ENCODE measurements at places on chromosomes 2 and 18.

DNA sequence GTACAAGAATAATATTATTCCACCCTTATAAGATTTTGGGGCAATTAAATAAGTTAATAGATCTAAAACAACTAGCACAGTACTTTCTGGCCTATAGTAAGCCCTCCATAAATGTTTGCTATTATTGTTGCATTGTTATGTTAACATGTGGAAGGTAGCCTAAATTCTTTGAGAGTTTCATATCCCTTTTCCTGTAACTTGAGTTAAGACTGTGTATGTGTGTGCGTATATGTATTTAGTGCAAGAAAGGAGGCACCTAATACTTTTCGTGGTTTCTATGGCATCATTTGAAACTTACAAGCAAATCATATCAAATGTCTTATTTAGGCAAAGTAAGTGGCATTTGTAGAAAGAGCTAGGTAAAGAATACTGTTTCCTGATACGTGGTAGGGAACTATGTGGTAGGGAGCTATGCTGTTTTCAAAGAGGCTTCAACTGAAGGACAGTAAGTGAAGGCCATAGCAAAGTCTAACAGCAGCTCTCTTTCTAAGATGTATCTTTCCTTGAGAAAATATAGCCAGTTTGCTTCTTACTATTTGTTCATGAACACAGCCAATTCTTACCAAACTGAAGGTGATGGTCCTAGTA is 36.8 kb upstream of the C2orf74 start:
- no peak for DNase-seq

- DNase-seq = no peak
These were observed 5.3 kb downstream of the ITM2C start for GRCh38 chr2:230869914-230870543.

GRCh38 chr2:68274022-68274421 is 21.7 kb upstream of the PPP3R1 start:
- DNase-seq = no peak

- no peak for DNase-seq
These were observed 841.8 kb downstream of the SLC4A3 start for GRCh38 chr2:220469201-220469600.

DNA sequence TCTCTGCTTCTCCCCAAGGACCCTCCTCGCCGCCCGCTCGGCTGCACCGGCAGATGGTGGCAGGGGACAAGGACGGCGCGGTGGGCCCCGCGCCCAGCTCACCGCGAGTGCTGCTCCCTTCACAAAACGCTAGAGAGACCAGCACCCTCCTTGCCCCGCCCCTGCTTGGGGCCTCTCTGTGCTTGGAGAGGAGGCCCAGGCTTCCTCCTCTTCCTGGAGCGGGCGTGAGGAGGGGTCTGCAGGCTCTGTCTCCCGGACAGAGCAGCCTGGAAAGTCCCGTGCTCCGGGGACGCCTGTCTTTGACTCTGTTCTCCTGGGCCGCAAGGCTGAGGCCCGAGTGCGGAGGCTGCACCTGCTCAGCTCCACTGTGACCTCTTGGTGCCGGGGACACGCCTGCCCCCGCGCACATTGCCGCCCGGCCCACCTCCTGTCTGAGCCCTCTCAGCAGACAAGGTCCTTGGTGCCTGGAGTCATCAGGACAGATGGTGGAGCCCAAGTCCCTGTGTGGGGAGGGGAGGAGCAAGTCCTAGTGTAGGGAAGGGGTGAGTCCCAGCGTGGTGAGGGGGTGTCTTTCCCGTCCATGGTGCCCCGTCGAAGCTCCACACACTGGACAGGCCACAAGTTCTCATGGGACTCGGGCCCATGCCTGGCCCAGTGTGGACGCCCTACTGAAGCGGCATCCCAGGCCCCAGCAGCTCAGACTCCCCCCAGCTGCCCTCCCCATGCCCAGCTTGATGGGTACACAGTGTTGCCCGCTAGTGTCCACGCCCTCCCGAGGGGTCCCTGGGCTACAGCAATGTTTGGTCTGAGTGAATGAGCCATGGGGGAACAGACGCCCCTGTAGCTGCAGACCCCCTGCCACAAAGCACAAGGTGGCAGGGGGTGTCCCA is 33.8 kb downstream of the RTP5 start:
- no peak for DNase-seq

DNA sequence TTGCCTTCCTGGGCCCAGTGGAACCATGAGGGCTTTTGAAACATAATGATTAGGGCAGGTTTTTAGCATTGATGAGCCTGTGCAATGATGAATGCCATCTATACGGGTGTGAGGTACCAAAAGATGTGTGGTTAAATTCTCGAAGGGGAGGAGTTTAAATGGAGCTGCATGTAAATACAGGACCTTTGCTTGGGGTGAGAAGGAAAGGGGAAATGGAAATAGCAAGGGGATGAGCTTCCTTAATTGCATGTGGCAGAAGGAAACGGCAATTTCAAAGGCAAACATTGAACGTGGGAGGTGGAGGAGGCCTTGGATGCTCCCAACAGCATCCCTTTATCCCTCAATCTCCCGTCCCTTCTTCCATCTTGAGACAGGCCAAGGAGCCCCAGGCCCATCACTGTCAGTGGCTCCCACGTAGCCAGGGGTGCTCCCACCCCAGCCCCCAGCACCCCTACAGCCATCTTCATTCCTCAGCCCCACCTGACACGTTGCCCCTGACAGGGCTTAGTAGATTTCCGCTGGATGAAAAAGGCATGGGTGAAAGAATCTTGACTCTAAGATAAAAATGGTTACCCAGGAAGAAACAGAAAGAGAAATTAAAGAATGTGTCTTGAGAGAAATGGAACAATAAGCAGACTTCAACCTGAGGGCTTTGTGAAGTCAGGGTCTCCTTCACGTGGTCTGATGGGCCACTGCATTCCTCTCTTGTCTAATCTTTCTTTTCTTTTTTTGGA is 32.5 kb downstream of the INPP5D start:
- no peak for DNase-seq

GRCh38 chr2:239539776-239540100 is 138.9 kb upstream of the HDAC4 start:
- DNase-seq = no peak

- DNase-seq = no peak
These were observed 122.6 kb downstream of the CTIF start for GRCh38 chr18:48661421-48661820.

GRCh38 chr18:26004832-26005231 is 85.6 kb downstream of the SS18 start:
- DNase-seq = no peak

- no peak for DNase-seq
These were observed 75.4 kb downstream of the SP110 start for GRCh38 chr2:230144355-230144754.

DNA sequence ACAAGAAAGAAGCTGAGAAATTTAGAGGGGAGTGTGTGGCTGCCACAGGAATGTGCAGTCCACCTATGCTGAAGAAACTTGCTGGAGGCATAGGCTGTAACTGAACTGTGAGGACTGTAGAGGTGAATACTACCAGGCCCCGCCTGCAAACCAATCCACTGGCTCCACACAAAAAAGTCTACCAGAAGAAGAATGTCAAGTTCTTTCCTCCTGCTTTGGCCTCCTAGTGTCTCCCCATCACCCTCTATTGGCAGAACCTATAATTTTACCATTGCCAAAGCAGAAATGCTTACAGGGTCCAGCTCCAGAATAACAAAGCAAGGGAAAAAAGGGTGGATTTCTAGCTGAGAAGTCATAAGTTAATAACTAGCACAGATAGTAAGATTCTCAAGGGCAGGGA is 5.9 kb upstream of the ATP5MC3 start:
- no peak for DNase-seq

DNA sequence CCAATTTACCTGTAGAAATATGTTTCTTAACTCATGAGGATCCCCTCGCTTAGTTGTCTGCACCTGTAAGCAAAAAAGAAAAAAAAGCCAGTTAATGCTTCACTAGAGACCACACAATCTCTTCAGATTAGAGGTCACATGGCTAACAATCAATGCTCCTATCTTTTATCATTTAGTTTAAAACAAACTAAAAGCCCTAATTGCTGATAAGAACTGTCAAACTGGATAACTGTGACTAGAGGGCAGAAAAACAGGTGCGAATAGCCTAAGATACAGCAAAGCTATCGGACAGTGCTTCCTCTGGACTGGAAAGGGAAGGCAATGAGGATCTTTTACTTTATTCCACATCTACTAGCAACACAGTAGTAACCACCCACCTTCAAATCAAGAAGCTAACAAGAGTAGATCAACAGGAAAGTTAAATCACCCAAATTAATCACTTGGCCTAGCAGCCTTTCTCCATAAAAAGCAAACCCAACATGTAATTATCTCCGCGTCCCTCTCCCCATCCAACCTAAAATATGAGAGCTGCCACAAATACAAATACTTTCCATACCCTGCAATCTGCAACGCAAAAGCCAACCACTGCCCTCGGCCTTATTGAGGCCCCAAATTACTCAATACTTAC is 734 bp downstream of the SLC25A12 start:
- no peak for DNase-seq

DNA sequence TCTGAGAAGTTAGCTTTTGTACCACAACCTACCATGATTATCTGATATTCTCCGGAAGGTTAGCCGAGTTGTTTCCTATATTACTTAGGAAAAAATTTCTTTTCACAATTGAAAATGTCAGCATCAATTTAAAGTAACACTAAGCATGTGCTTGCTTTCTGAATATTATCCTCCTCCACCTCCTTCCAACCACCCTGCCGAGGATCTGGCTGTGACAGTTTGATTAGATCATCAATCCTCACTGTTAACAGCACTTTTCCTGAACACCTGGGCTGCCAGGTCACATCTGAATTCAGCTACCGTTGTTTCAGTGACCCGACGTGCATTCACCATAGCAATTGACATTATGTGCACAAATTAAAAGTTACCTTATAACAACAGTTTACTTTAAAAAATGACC is 207.0 kb downstream of the ZNF407 start:
- no peak for DNase-seq

GRCh38 chr2:224573724-224574123 is 11.4 kb downstream of the CUL3 start:
- no peak for DNase-seq

DNA sequence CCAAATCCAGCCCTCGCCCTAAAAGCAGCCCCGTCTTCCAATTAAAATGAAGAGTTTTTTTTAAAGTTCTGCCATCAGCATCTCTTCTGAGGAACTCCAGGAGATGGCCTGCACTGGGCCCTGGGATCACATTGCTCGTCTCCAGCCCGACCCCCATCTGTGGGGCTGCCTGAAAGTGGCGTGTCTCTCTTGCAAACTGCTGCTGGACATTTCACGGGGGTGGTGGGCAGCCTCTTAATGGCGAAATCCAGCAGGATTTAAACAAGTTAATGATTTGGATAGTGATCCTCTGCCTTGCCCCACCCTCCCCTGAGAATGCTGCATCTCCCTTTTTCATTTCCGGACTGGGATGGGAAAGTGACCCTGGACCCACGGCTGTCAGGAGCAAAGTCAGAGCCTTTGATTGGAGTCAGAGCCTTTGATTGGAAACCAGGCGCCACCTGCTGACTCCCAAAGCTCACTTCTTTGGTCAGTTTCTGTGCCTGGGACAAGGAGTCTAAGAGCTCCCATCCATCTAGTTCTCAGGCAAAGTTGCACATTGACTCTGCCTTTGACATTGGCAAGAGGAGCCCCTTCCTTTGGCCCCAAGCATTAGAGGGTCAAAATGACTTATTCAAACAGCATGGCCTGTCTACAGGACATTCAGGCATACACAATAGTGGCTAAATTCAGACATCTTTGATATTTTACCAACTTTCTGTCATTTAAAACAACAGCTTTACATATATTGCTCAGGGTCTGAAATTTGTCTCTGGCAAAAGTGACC is 155.2 kb downstream of the SH3BP4 start:
- no peak for DNase-seq

DNA sequence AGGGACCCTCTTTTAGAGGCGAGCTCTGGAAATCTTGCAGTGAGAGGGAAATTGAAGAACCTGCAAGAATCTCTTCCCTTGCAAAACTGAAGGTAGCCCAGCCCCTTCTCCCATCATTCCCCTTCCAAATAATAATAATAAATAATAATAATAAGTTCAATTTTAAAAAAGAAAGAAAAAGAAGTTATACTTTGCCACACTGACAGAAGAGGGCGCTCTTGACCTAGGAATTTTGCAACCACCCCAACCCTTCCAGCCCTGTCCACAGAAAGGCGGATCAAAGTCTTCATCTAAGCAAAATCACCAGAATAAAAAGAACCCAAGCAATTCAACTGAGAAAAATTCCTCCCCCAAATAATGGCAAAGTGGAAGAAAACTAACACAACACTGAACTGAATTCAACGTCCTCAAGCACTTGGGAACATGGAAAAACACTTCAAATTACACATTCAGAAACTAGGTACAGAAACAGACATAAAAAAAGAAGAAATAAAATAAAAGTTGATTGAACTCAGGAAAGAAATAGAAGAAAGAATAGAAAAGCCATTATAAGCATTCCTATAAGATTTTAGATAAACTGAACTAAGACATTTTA is 98.9 kb upstream of the GLS start:
- peak; percentile 19 for DNase-seq

GRCh38 chr2:158695305-158695704 is 99.8 kb upstream of the DAPL1 start:
- no peak for DNase-seq

DNA sequence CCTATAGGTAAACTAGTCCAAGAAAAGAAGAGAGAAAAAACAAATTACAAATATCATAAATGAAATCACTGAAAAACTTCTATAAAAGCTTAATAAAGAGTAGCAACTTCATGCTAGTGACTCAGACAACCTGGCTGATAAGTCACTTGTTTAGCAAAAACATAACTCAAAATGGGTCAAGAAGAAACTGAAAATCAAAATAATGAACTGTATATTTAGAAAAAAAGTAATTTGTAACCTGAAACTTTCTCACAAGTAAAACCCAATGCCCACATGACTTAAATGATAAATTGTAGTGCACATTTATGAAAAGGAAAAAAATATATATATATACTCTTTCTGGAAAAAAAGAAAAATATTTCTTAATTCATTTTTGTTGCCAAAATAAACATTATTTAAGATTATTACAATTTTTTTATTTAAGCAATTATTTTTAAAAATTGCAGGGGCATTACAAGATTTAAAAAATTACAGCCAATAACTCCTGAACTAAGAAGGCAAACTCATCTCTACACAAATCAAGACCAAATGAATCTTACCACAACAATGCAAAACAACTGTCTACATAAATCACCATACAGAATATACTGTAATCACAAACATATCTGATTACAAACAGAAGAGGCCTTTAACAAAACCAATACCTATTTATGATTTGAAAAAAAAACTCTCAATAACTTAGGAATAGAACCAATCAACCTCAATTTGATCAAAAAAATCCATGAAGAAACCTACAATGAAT is 406.3 kb downstream of the CDH7 start:
- no peak for DNase-seq

GRCh38 chr18:51038110-51038509 is 8.1 kb downstream of the SMAD4 start:
- DNase-seq = no peak

DNA sequence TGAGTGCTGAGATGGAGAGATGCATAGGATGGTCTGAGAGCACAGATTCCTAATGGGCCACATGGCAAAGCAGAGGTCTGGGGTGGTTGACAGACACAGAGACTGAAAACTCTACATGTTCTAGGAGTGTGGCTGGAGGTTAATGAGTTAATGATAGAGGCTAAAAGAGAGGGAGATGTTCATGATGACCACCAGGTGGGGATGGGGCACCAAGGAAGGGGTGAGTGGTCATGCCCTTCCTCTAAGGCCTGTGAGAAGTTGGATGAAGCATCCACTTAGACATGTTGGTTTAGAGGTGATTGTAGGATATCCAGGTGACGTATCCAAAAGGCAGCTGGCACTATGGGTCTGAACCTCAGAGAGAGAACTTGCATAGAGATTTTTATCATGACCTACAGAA is 102.1 kb downstream of the LRP2 start:
- no peak for DNase-seq

All from activated CD8-positive, alpha-beta memory T cell treated with anti-CD3 and anti-CD28 coated beads for 1 hour (primary cell).